ENCODE measurements at places on chromosomes 11 and 22.

DNA sequence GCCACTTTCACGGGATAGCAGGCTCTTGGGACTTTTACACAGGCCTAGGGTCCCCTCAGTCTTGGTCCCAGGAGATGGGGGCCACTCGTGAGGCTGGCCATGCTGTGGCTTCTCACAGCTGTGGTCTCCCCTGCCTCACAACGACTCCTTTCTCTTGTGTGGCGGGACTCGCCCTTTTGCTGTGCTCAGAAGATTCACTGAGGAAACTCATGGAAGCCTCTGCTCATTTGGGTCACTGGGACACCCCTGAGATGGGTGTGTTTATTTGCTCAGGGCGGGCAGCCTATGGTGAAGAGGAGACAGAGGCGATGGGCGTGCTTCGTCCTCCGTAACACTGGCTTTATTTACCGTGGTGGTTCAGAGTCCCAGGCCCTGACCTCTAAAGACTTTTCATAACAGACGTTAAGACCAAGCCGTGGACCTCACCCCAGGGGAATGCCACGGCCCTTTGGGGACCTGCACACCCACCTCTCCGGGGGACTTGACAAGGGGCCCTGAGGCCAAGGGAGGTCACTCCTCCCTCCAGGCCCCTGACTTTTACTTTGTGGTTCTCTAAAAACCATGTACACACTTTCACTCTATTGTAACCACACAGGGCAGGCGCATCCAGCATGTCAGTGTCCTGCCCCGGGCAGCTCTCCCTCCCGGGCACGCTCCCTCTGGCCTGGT, 15.5 kb downstream of the TEF start:
- no peak for DNase-seq

- no peak for DNase-seq
These were observed 2.7 kb downstream of the NEAT1 start for GRCh38 chr11:65425105-65425970.

GRCh38 chr11:113562981-113563461, 87.8 kb upstream of the DRD2 start:
- no peak for DNase-seq

DNA sequence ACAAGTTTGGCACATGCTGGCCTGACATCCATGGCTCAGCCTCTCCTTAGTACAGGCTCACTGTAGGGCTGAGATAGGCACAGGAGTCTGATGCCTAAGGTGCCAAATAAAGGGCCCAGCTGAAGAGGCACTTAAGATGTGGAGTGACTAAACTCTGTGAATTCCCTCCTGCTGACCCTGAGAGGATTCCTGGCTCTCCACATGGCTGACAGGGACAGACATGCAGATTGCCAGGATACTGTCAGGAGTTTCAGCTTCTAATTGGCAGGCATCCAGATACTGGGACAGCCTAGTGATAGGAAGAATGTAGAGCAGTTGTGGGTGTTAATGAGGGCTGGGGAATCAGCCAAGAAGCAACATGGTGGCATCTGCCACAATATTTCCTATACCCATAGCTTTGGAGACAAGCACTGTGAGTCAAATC, 558.7 kb downstream of the INSC start:
- no peak for DNase-seq

- peak; percentile 49 for DNase-seq
These were observed 21.1 kb downstream of the SERPINH1 start for GRCh38 chr11:75582895-75583717.

DNA sequence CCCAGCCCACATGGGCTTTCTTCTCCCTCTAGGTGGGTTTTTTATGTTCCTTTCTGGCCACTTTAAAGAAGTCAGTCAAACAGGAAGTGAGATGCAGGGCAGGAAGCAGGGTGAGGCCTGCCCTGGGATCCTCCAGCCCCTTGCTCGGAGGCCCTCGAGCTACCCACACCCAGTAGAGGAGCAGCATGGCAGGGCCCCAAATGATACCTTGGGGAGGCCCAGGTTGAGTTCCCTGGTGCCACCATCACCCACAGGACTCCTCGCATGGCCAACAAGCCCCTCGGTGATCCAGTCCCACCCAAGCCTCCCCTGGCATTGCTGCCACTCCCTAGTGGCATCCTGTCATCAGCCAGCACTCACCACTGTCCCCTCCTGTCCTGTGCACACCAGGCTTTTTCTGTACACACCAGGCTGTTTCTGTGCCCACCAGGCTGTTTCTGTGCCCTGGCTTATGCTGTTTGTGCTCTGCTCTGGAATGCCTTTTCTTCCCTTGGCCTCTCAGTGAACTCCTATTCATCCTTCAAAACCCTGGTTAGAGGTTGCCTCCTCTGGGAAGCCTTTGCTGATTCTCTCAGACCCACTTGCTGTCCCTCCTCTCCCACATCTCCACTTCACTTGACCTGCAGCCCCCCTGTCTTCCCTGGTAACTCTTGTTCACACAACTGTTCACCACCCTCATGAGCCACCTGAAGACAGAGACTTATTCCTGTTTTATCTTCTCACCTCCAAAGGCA, 3.1 kb upstream of the PTGDR2 start:
- no peak for DNase-seq

GRCh38 chr11:134008634-134009071, 51.9 kb upstream of the IGSF9B start:
- no peak for DNase-seq

- no peak for DNase-seq
These were observed 139.7 kb upstream of the TEAD1 start for GRCh38 chr11:12534549-12534948.

- DNase-seq, result no peak
These were observed 879.3 kb downstream of the DLG2 start for GRCh38 chr11:84747871-84748270.

GRCh38 chr11:68374531-68374930, 62.1 kb downstream of the LRP5 start:
- DNase-seq, result no peak

- DNase-seq, result no peak
These were observed 15.6 kb upstream of the DENND5A start for GRCh38 chr11:9280655-9281301.

- DNase-seq, result no peak
These were observed 21.9 kb downstream of the CASP12 start for GRCh38 chr11:104876324-104876723.

DNA sequence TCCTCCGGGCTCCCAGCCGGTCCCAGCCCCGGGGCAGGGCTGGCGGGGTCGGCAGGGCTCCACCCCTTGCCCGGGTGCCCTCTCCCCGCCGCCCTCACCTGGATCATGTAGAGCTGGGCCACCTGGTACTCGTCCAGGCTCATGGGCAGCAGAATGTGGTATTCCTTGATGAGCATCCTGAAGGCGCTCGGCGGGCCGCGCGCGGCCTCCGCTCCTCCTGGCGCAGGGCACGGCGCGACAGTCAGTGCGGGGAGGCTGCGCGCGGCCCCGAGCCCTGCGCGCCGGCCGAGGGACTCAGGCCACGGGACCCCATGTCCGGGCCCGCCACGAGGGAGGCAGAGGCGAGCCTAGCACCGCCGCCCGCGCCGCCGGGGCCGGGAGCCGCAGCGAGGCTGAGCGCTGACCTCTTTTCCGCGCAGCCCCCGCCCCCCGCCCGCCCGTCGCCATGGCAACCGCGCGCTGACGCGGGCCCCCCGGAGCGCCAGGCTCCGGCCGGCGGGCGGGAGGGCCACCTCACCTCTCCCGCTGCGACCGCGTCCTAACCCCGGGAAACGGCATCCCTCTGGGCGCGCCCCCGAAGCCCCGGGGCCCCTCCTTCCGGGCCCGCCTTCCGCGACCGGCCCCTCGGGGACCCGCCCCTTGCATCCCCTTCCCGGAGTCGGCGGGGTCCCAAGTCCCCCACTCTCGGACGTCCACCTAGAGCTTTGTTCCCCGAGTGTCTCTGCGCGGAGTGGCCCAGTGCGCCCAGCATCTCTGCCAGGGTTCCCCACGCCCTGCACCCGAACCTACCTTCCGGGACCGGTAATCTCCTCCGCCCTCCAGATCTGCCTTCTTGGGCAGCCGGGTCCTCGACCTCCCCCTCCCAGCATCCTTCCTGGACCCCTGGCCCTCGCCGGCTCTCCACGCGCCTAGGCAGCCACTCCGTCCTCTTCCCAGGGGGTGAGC, 886 bp downstream of the PITPNM1 start:
- no peak for DNase-seq

DNA sequence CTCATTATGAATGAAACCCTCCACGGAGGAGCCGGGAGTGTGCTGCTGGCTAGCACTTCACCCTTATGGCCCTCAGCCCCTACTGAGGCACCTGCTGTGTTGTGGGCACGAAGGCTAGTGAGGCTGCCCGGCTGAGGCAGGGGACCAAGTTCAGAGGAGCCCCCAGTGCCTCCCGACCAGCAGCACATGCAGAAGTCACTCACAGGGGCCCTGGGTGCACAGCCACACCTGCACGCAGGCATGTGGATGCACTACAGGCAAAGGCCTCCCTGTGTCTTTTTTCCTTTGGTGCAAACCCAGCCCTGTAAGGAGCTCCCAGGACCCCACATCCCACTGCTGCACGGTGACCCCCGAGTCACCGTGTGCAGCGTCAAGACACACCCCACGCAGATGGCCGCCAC, 261.5 kb downstream of the BRD1 start:
- no peak for DNase-seq

DNA sequence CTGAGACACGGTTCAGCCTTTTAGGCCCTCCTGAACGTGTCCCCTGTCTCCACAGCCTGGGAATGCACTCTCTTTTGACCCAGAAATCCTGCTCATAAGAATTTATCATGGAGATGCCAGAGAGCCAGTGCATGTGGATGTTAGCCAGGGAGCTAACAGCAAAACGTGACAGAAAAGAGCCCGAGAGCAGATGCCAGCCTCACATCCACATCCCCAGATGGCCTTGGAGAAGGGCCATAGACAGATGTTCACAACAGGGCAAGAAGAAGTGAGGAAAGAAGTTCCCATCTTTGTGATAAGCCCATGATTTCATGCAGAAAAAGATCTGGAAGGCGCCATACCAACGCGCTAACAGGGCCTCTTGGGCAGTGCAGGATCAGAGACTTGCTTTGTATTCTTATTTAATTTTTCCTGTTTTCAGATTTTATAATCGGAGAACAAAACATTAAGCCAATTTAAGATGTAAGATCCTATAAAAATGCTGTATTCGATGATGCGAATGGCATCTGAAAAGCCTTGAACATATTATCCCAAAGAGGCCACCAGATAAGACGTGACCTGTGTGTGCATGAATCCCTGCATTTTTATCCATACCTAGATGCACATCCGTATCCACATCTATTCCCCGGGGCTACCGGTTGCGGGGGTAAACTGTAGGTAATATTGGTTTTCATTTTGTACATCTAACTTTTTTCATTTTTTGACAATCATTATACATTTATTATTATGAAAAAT, 48.7 kb downstream of the IGLL5 start:
- DNase-seq, result no peak

DNA sequence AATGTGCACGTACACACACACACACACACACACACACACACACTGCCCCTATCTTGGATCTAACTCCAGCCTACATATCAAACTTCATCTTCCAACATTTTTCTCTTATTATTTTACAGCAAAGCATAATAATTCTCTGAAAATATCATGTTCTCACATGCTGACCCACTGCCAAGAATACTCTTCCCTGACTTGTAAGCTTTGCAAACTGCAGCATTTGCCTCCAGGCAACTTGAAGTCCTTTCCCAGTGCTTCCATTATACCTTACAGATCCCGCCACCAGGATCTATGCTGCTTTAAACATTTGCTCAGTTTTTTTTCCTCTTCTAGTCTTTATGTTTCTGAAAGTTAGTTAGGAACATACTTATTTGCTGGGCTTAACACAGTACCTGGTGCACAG, 483.3 kb upstream of the ARHGAP42 start:
- no peak for DNase-seq

DNA sequence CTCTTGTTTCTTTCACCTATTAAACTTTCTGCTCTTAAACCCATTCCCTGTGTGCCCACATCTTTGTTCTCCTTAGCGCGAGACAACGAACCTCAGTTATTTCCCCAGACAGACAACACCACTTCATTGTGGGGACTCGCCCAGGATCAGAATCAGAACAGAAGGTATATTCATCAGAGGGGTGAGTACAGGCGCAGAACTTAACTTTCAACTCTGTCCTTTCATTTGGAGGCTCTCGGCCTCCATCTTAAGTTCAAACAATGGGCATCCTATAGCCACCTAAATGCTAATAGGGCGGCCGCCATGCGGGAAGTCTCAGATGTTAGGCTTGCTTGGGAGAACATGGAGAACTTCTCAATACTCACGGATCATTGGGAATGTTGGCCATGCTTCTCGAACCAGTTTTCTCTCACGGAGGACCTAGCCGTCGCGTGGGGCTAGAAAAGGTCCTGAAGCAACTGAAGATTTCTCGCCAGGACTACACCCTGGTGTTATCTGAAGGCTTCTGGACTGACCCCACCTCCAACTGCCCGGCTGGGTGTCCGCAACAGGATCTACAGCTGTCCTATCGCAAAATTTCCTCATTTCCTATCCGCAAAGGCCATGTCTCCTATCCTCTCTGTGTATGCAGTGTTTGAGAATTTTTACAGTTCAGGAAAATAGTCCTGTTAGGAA, 13.4 kb upstream of the HYLS1 start:
- no peak for DNase-seq

GRCh38 chr11:20289732-20290131, 73.8 kb upstream of the HTATIP2 start:
- DNase-seq, result no peak

DNA sequence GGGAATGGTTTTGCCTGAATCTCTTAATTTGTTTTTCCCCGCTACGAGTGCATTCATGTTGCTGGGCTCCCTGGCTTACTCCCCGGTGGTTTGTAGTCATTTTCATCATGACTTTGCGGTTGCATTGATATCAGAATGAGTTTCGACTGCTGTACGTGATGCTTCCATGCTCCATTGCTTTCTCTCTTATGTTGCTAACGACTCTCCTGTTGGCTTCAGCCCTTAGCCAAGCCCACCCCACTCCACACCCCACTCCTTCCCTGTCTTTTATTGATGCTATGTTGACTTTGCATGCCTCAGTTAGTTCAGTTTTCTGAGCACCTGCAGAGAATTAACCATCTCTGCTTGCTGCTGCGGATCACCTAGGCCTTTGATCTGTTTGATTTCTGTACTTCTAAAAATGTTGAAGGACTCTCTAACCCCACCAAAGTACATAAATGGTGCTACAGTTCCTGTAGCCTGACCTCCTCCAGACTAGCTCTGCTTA, 65.3 kb downstream of the ARFGAP2 start:
- no peak for DNase-seq

GRCh38 chr11:65381716-65382032, 772 bp downstream of the SLC25A45 start:
- no peak for DNase-seq

- DNase-seq, result no peak
These were observed 492.6 kb upstream of the CADM1 start for GRCh38 chr11:115996808-115997188.

DNA sequence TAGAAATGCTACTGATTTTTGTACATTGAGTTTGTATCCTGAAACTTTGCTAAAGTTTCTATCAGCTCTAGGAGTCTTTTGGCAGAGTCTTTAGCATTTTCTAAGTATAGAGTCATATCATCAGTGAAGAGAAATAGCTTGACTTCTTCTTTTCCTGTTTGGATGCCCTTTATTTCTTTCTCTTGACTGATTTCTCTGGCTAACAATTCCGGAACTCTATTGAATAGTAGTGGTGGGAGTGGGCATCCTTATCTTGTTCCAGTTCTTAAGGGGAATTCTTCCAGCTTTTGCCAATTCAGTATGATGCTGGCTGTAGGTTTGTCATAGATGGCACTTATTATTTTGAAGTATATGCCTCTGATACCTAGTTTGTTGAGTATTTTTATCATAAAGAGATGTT, 197.7 kb downstream of the AASDHPPT start:
- DNase-seq, result no peak

GRCh38 chr22:17575681-17576080, 12.4 kb downstream of the SLC25A18 start:
- DNase-seq, result no peak

GRCh38 chr11:11960687-11961086, 47.7 kb downstream of the DKK3 start:
- no peak for DNase-seq

- no peak for DNase-seq
These were observed 8.4 kb downstream of the EEF1G start for GRCh38 chr11:62565100-62565802.
